ENCODE measurements at places on chromosomes 16 and 17.

DNA sequence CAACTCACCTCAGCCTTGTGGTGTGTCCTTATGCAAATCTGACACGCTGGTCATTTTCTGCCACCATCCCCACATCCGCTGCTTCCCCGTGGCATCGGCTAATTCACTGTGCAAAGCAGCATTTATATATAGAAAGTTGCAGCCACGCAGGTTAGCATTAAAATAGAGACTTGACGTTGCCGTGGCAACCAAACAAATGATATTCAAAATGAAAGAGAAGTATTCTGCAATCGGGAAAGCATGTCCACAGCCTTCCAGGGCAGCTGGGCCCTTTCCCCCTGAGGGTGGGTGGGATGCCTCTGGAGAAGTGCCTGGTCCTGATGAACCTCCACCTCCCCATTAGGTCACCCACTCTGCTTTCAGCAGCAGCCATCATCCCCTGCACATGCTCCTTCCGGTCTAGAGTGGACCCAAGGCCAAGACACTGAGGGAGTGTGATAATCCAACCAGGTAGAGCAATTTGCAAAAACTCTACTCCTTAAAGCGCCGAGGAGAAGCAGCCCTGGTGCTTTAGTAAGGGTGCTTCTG lies 138.7 kb downstream of the GAS7 start:
- no peak for DNase-seq

DNA sequence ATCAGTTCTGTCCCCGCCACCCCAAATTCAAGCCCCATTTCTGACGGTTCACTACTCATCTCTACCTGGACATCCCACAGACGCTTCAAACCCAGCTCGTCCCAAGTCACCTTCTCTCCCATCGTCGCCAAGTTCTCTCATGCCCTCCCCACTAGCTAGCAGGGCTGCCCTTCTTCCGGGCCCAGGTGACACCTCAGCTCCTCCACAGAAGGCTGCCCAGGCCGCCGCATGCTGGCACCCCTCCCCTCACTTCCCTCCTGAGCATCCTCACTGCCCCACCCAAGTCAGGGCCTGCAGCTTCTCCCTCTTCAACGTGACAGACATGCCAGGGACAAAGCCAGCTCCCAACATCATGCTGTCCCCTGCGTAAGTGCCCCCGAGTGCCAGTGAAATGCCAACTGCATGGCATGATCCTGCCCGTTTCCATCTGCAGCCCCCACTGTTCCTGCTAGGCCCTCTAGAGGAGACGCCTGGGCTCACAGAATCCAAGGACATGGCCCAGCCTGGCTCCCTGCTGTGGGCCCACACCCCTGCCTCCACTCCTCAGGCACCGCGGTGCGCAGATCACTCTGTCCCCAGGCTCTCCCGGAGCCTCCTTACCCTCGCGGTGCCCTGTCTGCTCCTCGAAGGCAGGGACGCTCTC lies 5.9 kb downstream of the CYB561 start:
- DNase-seq, result no peak

GRCh38 chr17:38958756-38959155 lies 8.4 kb downstream of the FBXO47 start:
- no peak for DNase-seq

DNA sequence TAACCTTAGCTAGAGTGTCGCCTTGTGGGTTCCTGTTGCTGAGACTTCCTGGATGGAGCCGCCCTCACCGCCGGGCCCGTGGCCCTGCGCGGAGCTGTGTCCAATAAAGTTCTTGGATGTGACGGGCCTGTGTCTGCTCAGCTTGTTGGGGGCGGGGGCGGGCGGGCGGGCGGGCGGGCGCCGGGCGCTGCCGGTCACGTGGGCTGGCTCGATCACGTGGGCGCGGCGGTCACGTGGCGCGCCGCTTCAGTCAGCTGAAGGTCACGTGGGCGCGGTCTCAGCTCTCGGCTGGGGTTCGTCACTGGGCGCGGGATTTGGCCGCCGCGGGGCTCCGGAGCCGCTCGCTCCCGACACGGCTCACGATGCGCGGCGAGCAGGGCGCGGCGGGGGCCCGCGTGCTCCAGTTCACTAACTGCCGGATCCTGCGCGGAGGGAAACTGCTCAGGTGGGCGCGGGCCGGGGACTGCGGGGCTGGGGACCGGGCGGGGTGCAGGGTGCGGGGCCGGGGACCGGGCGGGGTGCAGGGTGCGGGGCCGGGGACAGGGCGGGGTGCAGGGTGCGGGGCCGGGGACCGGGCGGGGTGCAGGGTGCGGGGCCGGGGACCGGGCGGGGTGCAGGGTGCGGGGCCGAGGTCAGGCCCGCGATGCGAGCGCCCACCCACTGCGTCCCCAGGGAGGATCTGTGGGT lies at the start of gene AMDHD2:
Gene AMDHD2, plus strand, starts transcription at position 275 of the 687 bp plus-strand sequence. Its CDS starts 88 bp downstream, at position 363.
- peak; percentile 75 for DNase-seq

DNA sequence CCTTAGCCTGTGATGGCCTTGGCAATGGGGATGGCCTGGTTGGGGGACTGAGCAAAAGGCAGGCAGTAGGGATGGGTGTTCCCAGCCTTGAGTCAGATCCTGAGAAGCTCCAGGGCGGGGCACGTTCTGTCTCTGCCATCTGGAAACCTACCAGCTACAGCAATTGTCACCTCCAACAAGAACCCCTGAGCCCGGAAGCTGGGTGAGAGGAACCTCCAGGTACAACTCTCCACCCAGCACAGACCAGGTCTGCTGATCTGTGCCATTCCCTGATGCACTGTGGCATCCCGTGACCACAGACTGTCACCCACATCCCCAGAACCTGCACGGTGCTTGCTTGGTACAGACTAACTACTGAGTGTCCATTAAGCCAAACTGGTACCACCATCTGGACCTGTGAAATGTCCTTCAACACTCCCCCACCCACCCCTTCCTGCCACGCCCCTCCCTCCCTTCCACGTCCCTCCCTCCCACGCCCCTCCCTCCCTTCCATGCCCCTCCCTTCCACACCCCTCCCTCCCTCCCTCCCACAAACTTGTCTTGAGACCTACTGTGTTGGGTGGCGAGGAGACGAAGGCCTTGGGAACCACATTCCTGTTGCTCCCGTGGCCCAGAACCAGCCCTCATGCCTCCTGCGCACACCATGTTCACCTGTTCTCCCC lies 16.6 kb downstream of the MYO15B start:
- no peak for DNase-seq

GRCh38 chr16:22321340-22322001 lies 24.3 kb downstream of the POLR3E start:
- peak; percentile 48 for DNase-seq

- no peak for DNase-seq
Measured at GRCh38 chr17:40110026-40110845, 9.8 kb upstream of the NR1D1 start.

- no peak for DNase-seq
Measured at GRCh38 chr16:1963806-1964505, 670 bp downstream of the RPS2 start.

- DNase-seq, result no peak
Measured at GRCh38 chr16:89277641-89278341, 60.3 kb downstream of the ZNF778 start.

- peak; percentile 81 for DNase-seq
Measured at GRCh38 chr16:3059041-3059722, 6.3 kb upstream of the IL32 start.

GRCh38 chr17:74235040-74235581 lies 21.7 kb downstream of the TTYH2 start:
- no peak for DNase-seq

DNA sequence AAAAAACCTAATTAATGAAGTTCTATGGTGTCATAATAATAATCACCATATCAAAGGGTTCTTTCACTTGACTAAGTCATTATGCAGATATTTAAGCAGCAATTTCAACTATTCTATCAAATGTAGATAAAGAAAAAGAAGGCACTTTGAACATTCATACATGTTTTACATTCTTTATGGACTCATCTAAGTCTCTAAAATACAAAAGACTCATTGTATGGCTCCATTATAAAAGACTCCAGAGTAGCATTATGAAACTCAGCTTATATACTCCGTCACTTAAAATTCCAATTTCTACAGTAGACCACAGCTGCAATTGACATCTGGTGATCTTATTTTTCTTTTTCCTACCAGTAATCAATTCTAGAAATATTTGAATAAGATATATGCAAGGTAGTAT lies 173.5 kb upstream of the KIF2B start:
- no peak for DNase-seq

GRCh38 chr17:81932333-81932983 lies 4.6 kb downstream of the PYCR1 start:
- no peak for DNase-seq

DNA sequence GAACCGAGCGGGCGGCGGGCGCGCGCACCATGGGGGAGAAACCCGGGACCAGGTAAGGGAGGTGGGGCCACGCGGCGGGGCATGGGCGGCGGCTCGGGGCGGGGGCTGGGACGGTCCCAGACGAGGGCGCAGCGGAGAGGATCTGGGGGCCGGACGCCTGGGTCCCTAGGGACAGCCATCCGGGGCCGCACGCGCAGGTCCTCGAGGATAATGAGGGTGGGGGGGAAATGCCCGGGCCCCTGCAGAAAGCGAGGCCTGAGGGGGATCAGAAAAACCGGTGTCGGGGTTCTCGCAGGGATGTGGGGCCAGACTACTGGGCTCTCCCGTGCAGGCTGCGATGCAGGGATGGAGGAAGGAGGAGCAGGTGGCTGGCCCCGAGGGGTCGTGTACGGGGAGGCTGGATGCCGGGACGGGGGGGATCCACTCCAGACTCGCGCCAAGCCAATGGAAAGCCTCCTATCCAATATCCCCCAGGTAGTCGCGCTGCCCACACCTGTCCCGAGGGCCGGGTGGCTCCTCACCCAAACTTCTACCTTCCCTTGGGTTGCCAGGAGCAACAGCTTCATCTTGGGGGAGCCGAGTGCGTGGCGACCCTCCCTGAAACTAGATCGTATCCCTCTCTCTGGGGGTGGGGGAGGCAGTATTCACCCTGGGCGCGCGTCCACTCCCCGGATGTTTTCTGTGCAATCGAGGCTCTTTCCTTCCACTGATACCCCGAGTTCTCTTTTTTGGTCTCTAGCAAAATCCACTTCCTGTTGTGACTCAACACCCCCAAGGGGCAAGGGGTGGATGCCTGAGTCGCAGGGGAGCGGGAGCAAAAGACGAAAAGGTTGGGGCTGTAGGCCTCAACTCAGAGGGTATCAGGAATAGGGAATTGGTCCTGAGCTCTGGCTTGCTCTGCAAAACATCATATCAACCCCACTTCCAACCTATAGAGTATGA lies 532 bp downstream of the ARRB2 start:
- DNase-seq, result no peak

DNA sequence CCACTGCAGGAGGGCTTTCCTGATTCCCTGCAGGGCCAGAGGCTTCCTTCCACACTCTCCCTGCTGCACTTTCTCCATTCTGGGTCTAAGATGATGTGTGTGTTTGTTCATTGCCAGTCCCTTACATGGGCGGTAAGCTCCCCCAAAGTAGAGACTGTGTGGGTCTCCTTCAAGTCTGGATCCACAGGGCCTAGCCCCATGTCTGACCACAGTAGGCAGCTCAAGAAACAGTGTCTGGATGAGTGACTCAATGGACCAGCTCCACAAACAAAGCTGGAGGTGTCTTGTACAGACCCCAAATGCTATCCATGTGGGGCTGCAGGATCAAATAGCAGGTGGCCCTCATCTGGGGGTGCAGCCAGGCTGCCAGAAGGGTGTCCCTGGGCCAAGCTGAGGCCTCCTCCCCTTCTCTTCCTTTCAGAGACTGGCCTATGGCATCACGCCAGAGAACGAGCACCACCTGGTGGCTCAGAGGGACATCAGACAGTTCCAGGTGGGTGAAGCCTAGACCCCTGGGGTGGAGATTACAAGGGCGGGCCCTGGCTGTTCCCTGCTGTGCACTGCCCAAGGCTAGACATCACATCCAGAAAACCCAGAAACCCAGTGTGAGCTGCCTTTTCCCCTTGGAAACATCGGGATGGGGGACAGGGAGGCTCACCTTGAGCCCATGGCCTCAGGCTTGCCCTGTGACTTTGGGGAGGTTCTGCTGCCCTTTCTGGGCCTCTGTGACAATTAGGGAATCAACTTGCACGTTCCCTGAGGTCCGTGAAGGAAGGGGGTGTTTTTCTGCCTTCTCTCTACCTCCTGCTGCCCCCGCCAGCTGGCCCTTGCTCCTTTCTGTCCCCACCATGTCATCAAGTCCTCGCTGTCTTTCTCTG lies 45.9 kb downstream of the SLC6A2 start:
- DNase-seq, result no peak

DNA sequence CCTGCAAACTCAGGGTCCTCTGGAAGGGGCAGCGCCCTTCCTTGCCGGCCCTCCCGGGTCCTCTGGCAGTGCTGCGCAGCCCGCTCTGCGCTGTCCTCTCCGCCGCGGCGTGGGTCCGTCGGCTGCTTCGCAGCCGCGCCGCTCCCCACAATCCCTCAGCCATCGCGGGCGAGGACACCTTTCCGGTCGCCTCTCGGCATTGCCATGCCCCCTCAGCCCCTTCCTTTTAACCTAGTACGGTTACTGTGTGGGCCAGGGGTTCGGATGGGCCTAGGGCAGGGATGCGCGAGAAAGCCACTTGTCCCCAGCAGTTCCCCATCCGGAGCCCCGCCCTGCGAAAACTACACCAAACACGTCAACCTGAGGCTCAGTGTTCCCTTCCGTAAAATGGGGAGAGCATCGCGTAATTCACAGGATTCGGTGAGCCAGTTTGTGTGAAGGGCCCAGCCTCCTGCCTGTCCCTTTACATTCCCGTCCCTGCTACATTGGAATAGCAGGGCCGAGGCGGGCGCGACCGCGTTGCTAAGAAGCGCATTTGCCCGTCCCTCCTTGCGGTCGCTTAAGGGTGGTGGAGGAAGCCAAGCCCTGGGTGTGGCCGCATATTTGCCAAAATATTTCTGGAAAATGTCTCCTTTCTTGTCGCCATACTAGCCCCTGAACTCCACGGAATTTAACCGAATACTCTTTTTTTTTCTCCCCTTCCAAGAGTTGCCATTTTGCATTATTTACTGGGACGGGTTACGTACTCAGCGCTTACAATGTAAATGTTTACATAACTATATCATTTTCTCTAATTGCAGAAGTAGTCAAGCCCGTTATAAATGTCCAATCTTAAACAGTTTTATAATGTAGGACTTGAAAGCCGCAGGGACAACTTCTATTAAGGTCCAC lies 13.2 kb downstream of the COPZ2 start:
- no peak for DNase-seq

DNA sequence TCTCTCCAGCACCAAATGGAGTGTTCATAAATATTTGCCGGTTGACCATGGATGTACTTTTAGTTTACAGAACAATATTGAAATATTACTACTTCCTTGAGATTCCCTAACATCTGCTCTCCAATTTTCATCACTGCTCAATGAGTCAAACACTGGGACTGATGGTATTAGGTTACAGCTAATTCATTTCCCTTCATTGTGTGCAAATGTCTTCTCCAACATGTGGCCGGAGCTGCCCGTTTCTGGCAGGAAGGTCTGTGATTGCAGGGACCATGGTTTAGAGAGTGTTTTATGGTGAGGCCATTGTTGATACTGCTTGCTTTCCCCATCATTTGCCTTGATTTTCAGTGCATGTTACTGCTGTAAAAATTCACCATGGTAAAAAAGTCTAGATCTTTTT lies 209.3 kb downstream of the HS3ST3B1 start:
- DNase-seq, result no peak

GRCh38 chr16:15993128-15993527 lies 43.7 kb downstream of the ABCC1 start:
- no peak for DNase-seq

All from activated CD4-positive, CD25-positive, alpha-beta regulatory T cell (primary cell).